ENCODE measurements at places on chromosomes 2 and 18. TPM values are rescaled to one million over a fixed set of nuclear protein-coding genes. Genes with fewer than 3 reads are reported as not detected.

RGPD3 gene
- 0.50 TPM for total RNA-seq

FAM228A gene
- 0.88 TPM for total RNA-seq

CASP8 gene
- total RNA-seq, result 22.9 TPM

DNA sequence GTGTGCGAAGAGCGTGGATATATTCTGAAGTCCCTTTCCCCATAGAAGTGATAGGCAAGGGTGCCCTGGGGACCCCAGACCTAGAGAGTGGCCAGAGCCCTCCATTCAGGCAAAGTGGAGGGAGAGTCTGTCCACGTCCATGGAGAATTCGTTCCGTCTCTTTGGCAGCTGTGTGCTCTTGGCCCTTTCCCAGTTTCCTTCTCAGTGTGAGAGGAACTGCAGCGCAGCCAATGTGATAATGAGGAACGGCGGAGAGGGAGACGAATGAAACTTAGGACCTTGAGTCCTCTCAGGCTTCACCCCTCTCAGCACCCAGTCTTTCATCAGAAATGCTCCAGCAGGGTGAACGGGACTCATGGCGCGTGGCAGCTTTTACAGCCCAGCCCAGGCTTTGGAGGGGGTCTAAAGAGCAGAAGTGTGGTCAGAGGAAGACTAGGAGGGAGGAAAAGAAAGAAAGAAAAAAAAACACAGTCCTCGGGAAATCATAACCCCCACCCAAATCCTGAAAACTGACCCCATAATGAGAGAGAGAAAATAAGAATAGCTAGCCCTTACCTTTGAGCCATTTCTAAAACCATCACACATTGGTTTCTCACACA, 95.0 kb upstream of the RIOK3 start:
- no peak for DNase-seq

ABCG5 gene
- total RNA-seq, result not detected

DNA sequence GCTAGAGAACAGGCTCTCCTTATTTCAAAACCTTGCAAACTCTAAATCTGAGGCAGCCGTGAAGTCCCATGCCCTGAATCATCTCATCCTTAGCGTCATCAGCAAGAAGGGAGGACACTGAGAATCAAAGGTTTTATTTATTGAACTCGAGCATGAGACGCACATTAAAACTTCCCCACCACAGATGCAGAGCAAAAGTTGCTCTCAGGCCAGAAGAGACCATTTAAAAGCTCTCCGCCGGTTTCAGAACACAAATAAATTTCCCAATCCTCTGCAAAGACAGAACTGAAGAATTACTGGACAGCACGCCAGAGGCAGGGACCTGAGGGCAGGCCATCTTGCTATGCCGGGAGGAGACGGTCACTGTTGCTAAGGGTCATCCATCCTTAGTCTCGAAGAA, 1.3 kb downstream of the AMMECR1L start:
- DNase-seq, result no peak

Data from omental fat pad (tissue), 4 donors.